ENCODE measurements at places on chromosomes 3 and 15.

- no peak for DNase-seq
Observed at GRCh38 chr15:27683121-27683520, 416.0 kb downstream of the OCA2 start.

DNA sequence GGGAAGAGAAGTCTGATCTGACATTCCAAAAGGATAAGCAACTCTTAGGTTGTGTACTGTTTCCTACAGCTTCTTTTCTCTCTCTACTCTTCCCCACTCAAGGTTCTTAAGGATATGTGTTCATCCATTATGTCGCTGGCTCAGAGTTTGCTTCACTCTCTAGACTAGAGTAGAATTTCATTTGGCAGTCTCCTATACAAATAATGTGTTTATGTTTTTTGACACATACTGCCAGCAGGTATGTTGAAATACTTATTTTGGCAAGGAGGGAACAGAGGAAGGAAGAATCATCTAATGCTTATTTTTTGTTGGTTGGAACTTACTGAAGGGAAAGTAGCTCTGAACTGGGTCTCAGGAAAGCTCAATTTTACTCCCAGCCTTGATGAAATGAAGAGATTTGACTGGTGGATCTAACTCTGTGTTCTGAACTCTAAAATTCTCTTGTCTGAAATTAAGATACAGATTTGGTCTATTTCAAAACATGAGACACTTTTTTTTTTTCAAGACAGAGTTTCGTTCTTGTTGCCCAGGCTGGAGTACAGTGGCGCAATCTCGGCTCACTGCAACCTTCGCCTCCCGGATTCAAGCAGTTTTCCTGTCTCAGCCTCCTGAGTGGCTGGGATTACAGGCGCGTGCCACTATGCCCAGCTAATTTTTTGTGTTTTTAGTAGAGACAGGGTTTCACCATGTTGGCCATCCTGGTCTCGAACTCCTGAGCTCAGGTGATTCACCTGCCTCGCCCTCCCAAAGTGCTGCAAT lies 7.6 kb upstream of the EMC3 start:
- no peak for DNase-seq

DNA sequence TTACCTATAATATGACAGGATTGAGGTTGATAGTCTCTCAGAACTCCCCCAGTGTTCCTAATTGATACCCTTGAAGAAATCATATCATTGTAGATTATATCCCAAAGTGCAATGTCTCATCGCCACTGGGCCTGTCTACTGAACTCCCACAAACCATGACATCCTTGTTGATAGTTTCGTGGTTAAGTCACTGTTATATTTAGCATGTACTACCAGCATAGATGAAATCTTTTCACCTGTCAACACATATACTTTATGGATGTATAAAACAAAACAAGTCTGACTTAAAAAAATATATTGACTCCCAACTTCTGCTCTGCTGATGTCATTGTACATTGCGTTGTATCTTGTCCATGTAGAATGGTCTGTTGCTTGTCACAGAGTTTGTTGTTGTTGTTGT lies 128.1 kb downstream of the IQCH start:
- no peak for DNase-seq

DNA sequence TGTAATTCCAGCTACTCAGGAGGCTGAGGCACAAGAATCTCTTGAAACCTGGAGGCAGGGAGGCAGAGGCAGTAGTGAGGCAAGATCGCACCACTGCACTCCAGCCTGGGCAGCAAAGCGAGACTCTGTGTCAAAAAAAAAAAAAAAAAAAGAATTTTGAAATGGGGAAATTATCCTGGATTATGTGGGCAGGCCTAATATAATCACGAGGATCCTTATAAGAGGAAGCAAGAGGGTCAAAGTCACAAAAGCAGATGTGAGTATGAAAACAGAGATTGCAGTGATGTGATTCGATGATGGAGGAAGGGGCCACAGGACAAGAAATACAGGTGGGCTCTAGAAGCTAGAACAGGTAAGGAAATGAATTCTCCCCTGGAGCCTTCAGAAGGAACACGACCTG lies 159.6 kb downstream of the LEKR1 start:
- no peak for DNase-seq

GRCh38 chr3:11563865-11564185 lies 79.9 kb downstream of the VGLL4 start:
- no peak for DNase-seq

GRCh38 chr3:10474847-10475246 lies 30.5 kb downstream of the ATP2B2 start:
- DNase-seq = no peak

- no peak for DNase-seq
Observed at GRCh38 chr15:24633082-24633481, 42.5 kb upstream of the NPAP1 start.

DNA sequence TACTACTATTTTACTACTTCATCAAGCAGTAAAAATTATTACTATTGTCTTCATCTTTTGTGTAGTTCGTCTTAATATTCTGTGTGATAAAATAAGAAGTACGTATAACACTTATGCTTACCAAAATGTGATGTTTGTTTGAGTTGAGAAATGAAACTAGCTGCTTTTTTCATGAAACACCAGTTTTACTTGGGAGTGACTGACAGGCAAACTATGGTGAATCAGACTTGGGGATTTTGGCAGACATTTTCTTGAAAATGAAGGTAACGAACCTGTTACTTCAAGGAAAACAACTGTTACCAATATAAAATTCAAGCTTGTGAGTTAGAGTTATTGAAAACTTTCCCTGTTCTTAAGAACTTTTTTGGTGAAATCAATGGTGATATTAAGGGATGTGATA lies 10.3 kb downstream of the U2SURP start:
- no peak for DNase-seq

All from effector CD4-positive, alpha-beta T cell (primary cell).